H4 (cell line): ENCODE measurements at places on chromosomes 4 and X.

GRCh38 chr4:123621072-123621705, 224.6 kb downstream of the SPRY1 start:
- peak; percentile 45 for DNase-seq

DNA sequence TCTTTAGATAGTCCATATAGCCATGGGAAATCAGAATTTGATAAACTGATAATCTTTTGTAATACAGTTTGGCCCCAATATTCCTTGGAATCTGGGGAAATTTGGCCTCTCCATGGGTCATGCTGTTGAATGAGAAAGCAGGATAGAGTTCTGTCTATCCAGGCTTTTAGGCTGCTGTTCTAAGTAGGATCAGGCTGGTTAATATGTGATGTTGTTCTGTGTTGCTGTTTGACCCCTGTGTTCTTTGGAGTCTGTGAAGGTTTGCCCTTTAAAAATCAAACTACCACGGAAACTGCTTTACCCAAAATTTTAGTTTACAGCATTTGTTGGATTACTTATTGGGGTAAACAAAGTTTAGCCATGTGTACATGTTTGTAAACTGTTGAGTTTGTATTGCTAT, 114.5 kb downstream of the ZNF330 start:
- no peak for DNase-seq

GRCh38 chrX:17812763-17813162, 48.3 kb downstream of the RAI2 start:
- DNase-seq = peak; percentile 6

DNA sequence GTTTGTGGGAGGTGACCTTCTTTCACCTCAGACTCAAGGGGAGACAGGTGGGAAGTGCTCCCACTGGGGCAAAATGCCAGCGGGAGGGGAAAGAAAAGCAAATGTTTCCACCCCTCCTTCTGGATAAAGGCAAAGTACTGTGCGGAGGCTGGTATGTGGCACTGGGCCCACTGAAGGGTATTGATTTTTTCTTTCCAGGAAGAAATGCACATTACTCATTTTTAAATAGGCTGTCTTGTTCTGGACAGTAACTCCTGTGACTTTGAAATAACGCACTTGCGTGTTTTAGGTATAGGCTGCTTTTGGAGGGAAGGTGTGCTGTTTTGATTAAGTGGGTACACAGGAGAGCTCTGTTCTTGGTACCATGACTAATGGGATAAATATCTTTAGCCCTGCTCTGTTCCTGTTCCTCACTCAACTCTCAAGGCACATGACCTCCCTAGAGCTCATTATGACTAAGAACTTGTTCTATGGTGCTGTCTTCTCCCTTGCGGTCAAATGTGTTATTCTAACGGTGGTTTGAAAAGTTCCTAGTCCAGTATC, 40.7 kb upstream of the MBTPS2 start:
- peak; percentile 91 for DNase-seq

- DNase-seq = no peak
Observed at GRCh38 chr4:17785858-17786257, 4.4 kb upstream of the FAM184B start.

DNA sequence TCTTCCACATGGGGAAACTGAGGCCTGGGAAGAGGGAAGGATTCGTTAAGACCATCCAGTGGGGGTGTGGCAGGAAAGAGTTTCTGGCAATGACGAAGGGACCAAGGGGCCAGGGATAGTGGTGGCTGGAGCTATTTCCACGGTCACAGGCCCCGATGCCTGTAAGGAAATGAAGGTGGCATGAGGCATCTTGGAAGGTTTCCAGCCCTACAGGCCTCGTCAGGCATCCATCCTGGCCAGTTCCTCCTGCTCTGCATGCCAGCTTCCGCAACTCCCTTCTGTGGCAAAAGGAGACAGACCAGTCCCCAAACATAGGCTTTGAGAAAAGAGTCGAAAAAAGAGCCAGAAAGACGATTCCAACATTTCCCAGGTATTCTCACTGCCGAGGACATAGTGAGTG, 9.2 kb upstream of the C4orf50 start:
- no peak for DNase-seq

- DNase-seq = no peak
Observed at GRCh38 chr4:129900430-129900953, 804.5 kb downstream of the C4orf33 start.

GRCh38 chr4:158250321-158250720, 40.0 kb downstream of the TMEM144 start:
- no peak for DNase-seq

DNA sequence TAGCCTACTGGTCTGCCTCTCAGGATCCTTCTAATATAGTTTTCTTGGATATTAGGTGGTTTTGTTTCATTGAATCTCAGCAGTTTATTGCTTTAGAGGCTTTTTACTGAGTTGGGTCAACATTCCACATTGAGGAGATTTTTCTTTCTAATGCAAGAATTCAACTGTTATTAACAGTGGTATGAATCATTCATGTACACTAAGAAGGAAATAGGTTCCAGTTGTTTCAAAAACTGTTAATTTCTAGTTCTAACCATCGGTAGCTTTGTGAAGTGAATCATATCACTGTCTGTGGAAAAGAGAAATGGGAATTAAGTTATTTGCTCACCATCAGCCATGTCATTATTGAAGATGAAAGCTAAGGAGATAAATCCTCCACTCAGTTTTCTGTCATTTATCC, 331.5 kb downstream of the RPA4 start:
- DNase-seq = no peak

DNA sequence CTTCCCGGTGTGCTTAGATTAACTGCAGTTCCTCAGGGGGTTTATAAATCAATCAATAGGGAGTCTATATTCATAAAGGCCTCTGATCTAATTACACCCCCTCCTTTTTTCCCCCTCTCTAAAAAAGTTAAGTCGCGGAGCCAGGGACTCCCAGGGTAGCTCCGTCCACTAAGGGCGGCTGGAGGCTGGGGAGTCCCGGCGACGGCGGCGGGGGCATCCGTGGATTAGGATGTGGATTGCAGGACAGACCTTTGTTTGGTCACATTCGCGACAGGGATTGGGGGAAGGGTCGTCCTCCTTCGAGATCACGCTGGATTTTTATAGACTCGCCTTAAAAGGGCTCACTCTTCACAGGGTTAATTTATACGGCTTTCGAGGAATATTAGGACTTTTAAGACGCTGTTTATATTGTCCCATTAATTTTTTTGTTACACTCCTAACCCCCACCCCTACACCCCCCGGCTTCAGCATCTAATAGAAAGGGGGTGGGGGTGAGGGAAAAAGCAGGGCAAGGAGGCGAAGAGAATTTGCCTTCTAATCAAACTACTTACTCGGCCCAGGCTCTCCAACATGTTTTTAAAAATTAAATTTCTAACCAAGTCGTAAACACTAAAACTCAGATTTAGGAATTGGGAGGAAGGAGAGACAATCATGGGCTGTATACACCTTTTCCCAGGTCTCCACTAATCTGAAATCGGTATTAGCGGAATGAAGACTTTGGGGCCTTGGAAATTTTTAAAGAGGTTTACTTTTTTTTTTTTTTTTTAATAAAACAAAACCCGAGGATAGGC, 8.5 kb downstream of the PITX2 start:
- DNase-seq = no peak

DNA sequence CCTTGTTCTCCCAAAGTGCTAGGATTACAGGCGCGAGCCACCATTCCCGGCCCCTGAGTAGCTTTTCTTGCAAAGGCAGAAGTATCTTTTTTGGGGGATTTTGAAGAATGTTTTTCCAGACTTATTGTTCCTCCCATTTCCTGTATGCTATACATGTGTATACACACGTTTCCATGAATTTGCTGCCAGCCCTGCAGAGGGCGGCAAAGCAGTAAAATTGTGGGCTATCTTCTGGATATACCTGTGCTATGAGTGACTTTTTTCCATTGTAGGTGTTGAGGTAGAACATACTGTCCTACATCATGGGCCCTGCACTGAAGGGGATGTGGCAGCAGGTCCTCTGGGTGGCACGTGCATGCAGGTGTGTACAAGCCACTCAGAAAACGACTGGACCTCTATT, 16.9 kb upstream of the MED28 start:
- DNase-seq = no peak

GRCh38 chr4:103934178-103934789, 214.5 kb upstream of the TACR3 start:
- DNase-seq = peak; percentile 18

GRCh38 chr4:26206339-26206738, 114.5 kb upstream of the RBPJ start:
- DNase-seq = peak; percentile 25

DNA sequence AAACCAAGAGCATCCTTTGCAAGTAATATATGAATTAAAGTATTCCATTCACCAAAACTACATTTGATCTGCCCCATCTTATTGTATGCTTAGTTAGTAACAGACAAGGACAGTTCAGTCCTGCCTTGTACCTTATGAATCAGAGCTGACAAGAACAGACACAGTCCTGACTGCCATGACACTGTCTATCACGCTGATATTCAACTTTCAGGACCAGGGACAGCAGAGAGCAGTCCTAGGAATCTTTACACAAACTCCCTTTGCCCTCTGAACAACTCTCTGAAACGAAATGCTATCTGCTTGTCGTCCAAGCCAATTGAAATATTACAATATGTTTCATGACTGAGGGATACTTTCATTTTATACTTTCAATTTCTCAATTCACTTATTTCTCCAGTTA, 268.6 kb upstream of the VCX start:
- peak; percentile 4 for DNase-seq

DNA sequence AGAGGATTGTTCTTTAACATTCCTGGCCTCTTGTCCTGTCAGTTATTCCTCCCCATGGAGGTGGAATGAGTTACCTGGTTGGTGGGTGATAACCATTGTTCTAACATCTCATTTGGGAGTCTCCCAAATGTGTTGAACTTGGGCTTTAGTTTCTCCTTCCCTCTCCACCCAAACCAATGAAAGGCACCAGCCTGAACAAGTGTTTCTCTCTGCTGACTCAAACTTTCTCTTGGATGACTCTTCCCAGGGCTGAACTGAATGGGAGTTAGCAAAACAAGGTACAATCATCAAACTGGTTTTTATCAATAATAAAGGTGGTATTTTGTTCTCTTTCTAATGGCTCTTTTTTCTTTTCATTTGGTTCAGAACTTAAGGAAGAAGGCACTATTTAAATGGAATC, 2.7 kb downstream of the DYNLT3 start:
- no peak for DNase-seq

DNA sequence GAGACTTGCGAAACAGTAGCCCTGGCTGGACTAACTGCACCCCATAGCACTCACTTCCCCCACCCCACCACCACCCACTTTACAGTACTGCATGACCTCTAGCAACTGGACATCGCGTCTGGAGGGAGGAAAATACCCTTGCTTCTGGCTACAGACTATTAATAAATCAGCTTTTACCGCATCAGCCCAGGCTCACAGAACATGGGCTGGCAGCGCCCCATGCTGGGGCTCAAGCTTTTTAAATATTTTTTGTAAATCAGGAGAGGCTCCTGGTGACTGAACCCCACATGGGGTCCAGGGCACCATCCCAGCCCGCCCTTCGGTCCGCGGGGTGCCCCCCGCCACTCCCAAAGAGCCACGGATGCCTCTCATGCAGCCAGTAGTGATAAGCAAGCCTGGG, 2.7 kb downstream of the HS6ST2 start:
- DNase-seq = no peak

DNA sequence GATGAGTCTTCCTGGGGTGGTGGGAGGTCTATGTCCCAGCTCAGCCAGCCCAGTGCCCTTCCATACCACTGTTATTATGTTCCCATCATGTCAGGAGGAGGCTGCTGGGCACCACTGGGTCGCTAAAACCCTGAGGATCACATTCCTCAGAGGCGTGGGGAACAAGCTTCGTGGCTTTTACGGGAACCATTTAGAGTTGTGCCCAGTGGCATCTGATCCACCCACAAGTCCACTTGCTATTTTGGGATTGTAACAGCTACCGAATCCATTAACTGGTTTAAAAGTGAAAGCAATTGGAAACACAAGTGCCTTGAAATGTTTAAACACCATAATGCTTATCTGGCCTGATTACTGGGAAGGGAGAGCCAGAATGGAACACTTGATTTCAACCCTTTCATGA, 13.1 kb upstream of the CCKAR start:
- DNase-seq = peak; percentile 40

- no peak for DNase-seq
Observed at GRCh38 chr4:101153653-101154052, 193.7 kb downstream of the PPP3CA start.

DNA sequence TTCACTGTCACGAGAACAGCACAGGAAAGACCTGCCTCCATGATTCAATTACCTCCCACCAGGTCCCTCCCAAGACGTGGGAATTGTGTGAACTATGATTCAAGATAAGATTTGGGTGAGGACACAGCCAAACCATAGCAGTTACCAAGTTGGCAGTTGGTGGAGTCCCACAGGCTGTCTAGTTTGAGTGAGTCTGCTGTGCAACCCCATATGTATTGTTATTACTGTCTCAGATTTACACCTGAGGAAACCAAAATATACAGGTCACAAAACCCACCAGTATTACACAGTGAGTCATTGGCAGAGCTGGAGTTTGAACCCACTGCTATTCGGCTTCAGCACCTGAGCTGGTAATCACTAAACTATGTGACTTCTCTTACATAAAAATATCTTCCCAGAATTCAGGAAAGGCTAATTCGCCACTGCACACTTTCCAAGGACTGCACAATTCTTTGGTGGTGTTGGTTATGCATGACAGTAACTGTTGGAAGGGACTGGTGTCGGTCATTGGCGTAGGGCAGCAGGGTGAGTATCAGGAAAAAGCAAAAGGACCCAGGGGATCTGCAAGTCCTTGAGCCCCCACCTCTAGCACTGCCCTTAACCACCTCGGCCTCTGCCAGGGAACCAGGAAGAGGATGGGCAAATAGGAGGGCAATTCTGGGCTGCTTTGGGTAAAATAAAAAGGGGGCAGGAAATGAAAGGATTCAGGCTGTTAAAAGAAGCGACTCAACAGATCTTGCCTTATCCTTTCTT, 110.1 kb downstream of the USP46 start:
- DNase-seq = no peak

GRCh38 chrX:31929366-31929765, 857.5 kb upstream of the FTHL17 start:
- no peak for DNase-seq

DNA sequence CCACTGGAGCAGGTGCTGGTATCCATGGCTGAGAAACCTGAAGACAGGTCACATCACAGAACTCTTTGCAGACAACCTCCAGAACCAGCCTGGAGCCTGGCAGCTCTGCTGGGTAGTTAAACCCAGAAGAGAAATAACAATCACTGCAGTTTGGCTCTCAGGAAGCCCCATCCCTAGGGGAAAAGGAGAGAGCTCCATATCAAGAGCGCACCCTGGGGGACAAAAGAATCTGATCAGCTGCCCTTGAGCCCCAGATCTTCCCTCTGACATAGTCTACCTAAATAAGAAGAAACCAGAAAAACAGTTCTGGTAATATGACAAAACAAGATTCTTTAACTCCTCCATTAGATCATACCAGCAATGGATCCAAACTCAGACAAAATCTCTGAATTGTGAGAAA, 823.2 kb upstream of the FRG1 start:
- peak; percentile 6 for DNase-seq

GRCh38 chr4:123747016-123747415, 350.4 kb downstream of the SPRY1 start:
- DNase-seq = no peak

DNA sequence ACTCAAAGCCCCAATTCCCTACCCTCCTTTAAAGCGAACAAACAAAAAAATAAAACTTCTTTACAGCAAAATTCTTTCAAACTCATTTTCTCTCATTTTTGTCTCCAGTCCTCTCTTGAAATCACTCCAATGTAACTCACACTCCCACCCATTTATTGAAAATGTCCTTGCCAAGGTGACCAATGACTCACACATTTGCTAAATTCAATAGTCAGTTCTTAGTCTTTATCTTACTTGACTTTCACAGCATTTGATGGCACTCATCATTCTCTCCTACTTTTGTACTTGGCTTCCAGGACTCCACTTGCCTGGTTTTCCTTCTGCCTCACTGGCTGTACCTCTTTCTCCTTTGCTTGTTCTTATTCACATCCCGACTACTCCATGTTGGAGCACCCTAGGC, 19.9 kb downstream of the CC2D2A start:
- no peak for DNase-seq
